ENCODE measurements at places on chromosomes 2 and 18.

DNA sequence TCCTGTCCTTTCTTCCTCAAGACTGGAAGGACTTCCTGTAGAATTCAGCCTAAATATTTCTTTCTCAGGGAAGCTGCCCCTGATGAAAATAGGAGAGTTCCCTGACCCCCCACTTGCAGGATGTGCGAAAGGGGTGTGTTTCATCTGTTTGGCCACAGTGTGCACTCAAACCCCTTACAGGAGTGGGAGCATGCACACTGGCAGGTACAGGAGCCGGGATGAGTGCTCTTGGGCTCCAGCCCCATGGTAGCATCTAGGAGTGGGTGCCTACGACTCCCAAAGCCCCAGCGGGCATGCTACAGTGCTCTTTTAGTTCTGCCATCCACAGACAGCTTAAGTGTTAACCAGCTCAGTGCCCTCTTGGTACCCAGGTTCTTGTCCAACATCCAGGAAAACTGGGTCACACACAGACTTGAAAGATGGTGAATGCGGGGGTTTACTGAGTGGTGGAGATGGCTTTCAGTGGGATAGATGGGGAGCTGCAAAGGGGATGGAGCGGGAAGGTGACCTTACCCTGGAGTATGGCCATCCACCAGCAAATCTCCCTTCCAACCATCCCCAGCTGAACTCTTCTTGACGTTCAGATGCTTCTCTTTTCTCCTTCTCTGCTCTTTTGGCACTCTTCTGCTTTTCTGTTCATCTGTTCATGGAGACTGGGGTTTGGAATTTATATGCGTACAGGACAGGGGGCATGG lies 295.0 kb upstream of the NCKAP5 start:
- no peak for DNase-seq

DNA sequence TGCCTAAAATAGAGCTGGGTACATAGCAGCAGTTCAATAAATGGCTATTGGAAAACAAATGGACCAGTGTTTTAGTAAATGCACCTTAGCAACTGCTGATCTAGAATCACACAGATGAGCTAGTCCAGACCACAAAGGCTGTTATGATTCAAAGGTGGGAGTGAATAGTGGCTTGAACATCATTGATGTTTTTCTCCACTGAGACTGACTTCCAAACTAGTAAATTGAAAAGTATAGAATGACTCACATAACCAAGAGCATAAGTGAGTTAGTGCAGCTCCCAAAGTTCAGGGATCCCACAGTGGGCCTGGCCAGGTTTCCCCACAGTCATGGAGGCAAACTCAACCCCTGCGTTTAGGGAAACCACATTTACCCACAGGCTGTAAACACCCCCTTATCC lies 106.7 kb upstream of the YPEL5 start:
- DNase-seq = no peak

DNA sequence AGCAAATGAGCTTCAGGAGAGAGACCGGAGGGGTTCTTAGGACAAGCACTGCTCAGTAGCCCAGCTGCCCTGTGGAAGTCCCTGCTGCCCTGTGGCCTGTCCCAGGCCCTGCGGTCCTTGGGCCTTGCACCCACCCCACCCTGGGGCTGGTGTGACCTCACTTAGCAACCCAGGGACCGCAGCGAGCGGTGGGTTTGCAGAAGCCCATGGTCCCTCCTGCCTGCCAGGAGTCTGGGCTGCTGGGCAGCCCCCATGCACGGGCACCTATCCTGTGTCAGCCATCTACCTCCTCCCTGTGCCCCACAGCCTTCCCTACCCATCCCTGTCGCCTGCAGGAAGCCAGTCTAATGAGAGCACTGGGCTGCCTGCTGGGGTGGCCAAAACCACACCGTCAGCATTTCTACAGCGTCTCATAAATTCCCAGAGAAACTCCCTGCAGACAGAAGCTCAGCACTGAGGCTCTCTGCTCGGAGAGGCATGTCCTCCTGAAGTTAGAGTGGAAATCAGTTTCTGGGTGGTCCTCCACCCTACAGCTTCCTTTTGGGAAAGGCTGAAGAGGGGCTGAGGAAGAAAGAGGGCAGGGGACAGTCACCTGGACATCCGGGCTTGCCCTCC lies 231.1 kb upstream of the HS6ST1 start:
- DNase-seq = no peak

DNA sequence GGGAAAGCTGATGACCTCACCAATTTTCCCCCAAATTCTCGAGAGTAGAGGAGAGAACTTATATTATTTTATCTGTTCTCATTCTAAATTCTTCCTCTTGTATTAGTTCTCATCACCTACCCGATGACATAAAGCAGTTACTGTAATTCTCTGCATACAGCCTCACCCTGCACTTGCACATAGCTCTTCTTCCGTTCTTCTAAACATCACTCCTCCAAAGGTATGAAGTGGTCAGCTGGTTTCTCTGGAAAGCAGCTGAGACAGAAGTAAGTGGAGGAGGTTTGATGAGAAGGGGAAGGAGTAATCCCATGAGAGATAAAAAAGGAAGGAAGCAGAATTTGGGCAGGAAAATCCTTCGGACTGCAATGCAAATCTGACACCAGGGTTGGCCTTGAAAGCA lies 39.0 kb downstream of the FBXO48 start:
- no peak for DNase-seq

DNA sequence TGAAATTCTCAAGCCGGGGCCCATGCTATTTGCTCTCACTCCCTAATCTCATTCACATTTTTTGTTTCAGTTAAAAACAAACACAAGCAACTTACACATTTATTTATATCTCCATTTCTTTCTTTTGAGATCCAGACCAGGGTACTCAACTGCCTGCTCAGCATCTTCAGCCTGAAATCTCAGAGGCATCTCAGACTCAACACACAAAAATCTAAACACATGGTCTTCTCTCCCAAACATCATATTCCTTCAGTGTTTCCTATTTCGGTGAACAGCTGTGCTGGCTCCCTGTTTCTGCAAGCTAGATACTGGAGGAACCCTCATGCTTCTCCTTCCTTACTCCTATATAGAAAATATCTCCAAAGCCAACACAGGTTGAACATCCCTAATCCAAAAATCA lies 11.3 kb upstream of the RTTN start:
- no peak for DNase-seq

DNA sequence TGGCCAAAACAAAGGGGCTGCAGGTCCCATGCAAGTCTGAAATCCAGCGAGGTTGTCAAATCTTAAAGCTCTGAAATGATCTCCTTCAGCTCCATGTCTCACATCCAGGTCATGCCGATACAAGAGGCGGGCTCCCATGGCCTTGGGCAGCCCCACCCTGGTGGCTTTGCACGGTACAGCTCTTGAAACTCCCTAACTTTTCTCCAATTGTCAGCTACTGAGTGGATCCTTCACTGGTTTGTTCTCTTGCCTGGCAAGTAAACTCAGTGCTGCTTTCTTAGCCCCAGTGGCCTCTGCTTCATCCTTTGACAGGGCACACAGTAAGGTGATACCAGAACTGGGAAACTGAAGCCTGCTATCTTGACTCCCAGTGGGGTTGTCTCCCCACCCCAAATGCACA lies 26.3 kb downstream of the SERPINB13 start:
- DNase-seq = no peak

DNA sequence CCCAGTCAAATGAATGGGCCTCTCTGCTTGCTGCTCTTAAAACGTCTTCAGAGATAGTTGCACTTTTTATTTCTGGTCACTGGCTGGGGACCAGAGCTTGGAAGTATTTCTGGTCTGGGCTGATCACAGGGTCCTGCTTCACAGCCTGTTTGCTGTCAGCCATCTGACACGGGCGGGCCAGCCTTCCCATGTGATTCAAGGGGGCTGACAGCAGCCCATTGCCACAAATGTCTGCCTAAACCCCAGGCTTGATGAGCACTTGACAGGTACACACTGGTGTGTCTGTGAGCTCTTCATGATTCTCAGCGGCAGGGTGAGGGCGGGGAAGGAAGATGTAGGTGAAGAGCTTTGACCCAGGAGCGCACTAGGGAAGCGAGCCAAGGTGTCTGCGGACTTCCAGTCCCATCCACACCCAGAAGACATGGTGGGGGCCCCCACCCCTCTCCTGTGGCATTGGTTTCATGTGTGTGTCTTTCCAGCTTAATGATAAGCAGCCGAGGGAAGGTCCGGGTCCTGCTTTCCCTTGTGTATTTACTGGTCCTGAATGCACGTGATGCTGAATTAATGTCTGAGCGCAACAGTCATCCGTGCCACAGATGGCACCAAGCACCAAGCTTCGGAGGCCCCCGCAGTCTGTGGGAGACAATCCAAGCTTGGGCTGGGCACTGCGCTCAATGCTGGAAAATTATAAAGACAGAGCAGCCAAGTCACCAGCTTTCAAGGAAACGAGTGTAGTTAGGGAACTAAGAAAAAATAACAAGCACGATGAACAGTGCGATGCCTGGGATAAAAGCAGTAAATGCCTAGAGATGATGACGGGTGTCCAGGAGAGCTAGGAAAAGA lies 73.3 kb downstream of the SH3BP4 start:
- no peak for DNase-seq

- DNase-seq = no peak
Observed at GRCh38 chr2:26448651-26449050, 29.3 kb downstream of the OTOF start.

GRCh38 chr2:82023710-82024109 lies 1719.2 kb upstream of the LRRTM1 start:
- no peak for DNase-seq

DNA sequence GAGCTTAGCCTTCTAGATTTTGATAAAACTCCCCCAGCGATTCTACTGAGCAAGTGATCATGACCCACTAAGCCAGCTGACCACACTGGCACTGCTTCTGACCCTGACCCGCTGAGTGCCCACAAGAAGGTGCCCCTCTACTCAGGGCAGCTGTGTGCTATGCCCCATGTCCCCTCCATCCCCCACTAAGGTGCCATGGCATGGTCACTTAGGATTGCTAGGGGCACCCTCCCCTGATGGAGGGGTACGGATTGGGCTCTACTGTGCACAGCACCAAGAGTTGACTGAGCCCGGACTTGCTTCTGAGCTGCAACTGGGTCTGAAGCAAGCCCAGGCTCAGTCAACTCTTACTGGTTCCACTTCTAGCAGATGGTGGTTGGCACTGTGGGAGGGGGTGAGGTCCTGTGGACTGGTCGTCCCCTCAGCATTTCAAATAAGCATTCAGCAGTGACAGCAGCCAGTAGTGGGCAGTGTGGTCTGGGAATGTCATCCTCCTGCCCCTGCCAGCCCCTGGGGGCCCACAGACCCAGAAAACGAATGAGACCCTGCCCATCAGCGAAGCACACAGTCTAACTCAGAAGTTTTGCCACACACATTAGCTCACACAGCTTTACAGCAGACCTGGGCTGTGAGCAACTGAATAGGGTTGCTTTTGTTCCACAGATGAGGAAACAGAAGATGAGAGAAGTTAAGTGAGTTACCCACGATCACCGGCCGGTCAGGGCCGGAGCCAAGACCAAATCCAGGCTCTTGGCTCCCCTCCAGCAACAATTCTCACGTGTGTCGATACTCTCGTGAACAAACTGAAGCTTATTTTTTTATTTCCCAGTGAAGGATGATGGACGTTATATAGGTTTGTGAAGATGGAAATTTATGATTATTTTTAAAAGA lies 52.1 kb upstream of the FOSL2 start:
- DNase-seq = no peak

GRCh38 chr2:216425008-216425787 lies 12.9 kb downstream of the SMARCAL1 start:
- DNase-seq = no peak

GRCh38 chr2:130374587-130375290 lies 18.9 kb downstream of the PTPN18 start:
- no peak for DNase-seq

DNA sequence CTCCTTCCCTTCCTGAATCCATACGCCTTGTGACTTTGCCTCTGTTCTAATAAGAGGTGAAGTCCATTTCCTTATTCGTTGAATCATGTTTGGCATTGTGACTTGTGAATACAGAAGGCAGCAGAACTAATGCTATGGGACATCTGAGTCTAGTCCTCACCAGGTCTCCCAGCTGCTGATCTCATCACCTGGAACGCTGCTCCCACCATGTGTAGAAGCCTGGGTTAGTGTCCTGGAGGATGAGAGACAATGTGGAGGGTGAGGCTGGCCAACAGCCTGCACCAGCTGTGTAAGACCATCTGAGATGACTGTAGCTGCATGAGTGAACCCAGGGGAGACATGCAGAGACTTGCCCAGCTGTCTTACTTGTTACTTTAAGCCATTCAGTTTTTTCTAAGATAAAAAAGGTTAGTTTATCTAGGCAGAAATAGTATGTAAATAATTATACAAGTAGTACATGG lies 3.5 kb upstream of the HAAO start:
- DNase-seq = no peak

DNA sequence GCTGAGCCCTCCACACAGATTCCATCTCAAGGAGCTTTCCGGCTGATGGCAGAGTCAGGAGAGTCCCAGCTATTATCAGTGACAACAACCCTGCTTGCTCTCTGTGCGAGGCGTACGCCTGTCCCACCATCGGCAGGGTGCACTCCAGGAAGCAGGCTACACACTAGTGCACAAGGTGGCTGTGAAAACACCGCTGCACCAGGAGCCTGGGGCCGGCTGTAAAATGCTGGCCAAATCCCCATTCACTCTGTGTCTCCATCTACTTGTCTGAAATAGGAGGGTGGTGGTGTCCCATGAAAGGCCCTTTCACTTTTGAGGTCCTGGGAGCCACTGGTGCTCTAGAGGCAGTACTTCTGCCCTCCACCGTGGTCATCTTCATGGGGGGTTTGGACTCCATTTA lies 183.2 kb upstream of the SMAD2 start:
- no peak for DNase-seq

GRCh38 chr2:39508198-39508597 lies 71.1 kb upstream of the MAP4K3 start:
- DNase-seq = no peak

DNA sequence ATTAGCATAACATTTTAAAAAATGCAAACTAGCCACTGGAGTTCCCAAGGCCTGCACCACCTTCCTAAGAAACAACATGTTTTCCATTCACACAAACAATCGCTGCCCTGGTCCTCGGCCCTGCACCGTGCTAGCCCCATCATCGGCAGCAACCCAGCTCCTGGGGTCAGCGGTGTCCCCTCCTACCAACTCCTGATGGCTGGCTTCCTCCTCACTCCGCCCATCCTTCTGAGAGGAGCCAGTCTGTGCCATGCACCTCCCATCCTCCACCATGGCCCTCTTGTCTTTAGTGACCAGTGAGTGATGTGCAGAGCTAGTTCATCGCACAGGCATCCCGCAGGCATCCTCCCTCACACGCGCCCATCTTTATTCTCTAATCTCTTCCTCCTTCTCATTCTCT lies 81.9 kb downstream of the LONRF2 start:
- DNase-seq = no peak

DNA sequence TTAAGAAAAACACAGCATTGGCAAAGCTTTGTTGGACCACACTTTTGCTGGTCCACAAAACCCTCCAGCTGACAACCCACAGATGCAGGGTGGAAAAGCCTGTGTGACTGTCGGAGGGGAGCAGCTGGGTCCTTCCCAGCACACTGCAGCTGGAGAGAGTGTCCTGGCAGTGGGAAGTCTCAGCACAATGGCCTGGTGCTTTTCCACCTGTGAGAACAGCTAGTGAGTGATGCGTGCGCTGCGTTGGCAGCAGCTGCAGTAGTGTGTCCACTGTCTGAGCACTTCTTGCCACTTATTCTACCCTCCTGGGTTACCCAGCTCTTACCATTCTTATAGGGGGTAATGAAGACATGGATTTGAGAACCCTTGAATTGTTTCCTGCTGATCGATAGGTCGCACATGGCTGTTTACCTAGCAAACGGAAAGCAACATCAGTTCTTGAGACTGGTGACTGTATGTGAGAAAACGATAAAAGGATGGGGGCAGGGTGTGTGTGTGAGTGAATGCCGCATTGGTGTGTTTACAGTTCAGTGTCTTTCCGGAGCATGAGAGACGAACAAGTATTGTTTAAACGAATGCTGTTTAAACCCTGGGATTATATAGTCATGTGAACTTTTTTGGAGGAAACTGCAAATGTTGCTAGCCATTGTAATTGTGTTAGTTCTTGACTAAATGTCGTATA lies 69.7 kb downstream of the LYPD6 start:
- no peak for DNase-seq
